ENCODE measurements at places on chromosomes 11 and 22.

DNA sequence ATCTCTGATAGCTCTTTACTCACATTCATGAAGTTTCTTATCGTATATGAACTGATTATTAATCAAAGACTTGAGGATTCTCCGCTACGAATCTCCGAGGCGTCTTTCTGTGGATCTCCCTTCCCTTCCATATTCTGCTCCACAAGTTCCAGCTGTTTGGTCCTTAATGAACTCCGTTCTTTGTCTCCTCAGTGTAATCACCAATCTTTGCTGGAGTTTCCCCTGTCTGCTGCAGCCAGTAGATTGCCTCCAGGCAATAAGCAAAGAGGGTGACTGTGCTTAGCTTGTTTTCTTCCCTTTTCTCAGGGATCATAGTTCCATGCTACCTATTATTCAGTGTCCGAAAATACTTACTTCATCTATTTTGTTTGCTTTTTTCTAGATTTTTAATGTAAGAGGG, 169.6 kb upstream of the FOLH1 start:
- DNase-seq = no peak

- peak; percentile 79 for DNase-seq
Observed at GRCh38 chr11:72040491-72041363, 39.6 kb downstream of the NUMA1 start.

GRCh38 chr11:18046116-18046777, at the start of gene TPH1:
Gene TPH1 (minus strand): TSS chr11:18046269. CDS start chr11:18040762, 5,507 bp downstream.
- DNase-seq = no peak

DNA sequence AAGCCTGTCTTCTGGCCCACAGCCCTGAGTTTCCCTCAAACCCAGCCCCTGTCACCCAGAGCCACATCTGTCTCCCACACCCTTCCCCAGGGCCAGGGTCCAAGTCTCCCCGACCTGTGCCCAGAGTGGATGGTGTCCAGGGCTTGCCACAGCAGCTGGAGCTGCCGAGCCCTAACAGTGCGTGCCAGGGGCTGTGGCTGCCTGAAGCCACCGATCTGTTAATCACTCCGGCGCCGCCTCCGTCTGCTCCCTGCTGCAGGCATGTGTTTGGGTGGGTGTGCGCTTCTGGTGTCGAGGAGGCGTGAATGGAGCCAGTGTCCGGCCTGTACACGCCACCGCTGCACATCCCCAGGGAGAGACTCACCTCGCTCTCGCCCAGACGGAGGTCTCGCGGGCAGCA, 26.1 kb downstream of the SHISAL1 start:
- no peak for DNase-seq

DNA sequence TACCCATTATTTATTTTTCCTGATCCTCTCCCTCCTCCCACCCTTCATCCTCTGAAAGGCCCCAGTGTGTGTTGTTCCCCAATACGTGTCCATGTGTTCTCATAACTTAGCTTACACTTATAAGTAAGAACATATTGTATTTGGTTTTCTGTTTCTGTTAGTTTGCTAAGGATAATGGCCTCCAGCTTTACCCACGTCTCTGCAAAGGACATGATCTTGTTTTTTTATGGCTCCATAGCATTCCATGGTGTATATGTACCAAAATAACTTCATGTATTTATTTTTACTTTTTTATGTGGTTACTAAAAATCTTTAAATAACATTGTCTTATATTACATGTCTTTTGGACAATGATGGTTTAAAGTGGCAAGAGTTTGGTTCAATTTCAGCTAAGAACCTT, 15.2 kb downstream of the PDGFD start:
- no peak for DNase-seq

DNA sequence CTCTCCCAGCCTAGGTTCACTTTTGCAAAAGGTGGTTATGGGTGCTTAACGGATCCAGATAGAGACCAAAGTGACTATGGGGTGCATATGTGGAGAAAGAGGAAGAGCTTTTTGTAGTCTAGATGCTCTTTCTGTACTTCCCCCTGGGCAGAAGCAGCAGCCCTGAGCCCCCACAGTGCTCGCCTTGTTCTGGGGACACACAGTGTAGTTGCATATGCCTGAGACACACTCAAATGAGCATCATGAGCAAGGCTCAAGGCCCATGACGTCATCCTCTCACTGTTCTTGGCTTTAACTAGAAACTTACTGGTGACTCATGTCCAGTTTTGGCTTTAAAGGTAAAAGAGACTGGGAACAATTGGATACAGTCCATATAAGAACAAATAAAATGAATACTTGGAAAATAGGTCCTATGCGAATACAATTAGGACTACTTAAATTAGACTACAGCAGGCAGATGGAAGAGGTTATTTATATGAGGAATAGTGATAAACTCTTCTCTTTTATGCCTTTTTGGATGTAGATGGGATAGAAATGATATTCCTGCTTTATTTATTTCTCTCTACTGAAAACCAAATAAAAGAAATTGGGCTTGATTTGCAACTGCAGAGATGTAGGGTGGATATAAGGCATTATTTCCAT, 20.1 kb upstream of the PEX26 start:
- peak; percentile 97 for DNase-seq

GRCh38 chr11:64892838-64893193, 14.4 kb upstream of the EHD1 start:
- DNase-seq = no peak

DNA sequence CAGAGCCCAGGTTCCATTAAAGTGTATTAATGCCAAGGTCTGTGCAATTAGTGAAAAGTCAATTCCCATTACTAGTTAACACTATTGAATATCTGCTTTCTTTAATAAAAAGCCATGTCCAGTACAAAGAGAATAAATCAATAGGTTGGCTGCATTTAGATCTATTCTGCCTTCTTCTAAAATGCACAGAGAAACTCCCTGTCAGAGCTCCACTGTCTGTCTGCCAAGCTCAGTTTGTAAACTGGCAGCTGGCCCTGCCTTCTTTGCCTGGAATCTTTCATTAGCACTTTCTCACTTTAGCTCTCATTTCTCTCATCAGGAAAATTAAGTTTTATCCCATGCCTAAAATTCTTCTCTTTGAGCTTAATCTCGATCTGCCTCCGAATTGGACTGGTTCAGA, 35.6 kb downstream of the ARL14EP start:
- DNase-seq = no peak

DNA sequence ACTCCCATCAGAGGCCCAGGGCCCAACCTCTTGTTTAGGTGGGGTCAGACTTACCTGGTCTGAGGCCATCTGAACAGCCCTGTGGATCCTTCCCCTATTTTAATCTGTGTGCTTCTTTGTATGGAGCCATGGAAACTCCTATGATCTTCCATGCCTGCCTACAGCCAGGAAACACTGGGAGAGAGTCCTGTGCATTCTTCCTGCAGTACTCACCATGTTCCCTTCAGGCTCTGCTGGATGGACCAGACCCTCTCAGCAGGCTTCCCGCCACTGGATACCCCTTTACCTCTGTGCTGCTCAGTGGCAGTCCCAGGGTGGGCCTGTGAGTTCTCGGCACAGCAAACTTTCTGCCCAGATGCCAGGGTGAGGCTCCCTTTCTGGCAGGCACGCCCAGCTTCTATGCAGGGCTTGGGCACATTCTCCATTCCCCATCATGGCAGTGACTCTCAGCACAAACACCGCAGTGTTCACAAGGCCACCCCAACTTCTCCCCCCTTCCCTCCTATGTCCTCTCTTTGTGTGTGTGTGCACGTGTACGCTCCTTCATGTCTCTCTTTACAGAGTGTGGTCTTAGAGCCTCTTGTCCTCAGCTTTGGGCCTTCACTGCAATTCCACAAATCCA, 34.8 kb downstream of the NEU3 start:
- no peak for DNase-seq

GRCh38 chr22:41857155-41857859, 24.4 kb downstream of the SREBF2 start:
- no peak for DNase-seq

- DNase-seq = peak; percentile 71
Observed at GRCh38 chr11:73177778-73178539, 35.8 kb upstream of the FCHSD2 start.

GRCh38 chr11:78386215-78386941, 31.2 kb downstream of the GAB2 start:
- no peak for DNase-seq

- DNase-seq = no peak
Observed at GRCh38 chr11:2789791-2790567, 90.2 kb upstream of the KCNQ1OT1 start.

DNA sequence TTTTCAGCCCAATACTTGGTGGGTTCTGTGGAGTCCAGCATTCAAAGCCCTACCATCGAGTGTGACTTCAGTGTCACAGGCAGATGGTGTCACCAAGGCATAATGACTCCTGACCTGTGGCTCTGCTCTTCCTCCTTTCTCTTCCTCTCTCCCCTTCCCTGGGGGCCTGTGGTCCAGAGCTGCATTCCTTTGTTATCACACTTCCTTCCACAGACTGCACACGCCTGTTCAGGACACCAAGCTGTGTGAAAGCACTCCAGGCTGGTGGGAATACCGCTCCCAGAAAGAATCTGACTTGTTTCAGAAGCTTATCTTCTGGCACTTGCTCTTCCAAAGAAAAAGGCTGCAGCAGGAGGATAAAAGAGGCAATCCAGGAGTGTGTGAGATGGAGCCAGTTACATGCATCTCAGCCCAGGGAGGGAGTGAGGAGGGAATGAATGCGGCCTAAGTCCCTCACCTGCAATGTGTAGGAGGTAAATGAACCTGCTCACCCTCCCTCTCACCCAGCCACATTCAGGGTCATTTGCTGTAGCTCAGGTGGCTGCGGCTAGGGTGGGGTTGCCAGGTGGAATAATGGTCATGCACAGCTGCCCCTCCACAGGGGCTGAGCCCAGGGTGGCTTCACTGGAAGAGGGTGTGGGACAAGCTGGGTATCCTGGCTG, 79.3 kb downstream of the ADAMTS15 start:
- no peak for DNase-seq

DNA sequence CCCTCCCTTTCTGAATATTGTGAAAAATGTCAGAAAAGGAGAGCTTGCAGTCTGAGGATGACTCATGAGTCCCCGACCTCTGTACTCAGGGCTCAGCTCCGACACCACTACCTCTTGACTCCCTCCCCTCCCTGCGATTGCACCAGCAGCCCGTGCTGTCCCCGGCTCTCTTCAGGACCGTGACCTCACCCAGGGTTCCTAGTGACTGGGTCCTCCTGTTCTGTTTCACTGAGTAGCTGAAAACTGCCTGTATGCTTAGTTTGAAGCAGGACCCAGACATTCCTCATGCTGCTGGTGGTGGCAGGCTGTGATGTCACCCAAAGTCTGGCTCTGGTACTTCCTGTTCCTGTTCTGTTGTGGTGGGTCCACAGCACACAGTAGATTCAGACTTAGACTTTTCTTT, 11.7 kb downstream of the PHRF1 start:
- DNase-seq = no peak

GRCh38 chr11:37406651-37407050, 808.6 kb upstream of the RAG2 start:
- no peak for DNase-seq

DNA sequence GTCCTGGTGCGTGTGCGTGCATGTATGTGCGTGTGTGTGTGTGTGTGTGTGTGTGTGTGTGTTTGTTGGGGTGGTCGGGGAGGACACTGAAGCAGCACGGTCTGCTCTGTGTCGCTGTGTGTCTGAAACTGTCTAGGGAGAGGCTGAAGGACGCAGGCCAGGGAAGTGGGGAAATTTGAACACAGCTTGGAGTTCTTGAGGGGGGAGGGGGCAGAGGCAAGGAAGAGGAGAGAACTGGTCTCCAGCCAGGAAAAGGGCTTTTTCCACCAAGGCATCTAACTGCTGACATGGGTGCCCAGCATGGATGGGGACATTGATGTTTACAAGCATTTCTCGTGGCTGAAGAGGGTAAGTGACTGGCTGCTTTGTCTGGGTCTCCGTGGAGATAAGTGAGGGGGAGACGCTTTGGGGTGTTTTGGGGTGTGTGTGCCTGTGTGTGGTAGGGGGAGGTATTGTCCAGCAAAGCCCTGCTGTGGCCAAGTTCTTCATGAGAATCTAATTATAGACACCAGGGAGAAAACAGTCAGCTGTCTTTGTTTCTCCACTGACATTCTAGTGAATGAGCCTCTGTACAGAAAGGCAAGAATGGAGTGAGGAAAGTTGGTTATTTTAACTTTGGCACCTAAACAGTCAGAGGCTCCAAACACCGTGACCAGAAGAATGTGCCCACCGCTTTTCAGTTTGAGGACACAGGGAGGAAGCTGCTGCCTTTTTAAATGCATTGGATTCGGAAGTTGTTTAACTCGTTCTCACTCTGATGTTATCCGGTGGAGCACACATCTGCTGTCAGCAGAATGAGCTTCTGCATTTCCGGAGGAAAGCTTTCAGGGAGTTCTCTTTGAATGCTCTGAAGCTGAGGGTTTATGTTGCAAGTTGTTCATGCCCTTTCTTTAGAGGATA, 63.7 kb downstream of the PPFIBP2 start:
- DNase-seq = no peak

DNA sequence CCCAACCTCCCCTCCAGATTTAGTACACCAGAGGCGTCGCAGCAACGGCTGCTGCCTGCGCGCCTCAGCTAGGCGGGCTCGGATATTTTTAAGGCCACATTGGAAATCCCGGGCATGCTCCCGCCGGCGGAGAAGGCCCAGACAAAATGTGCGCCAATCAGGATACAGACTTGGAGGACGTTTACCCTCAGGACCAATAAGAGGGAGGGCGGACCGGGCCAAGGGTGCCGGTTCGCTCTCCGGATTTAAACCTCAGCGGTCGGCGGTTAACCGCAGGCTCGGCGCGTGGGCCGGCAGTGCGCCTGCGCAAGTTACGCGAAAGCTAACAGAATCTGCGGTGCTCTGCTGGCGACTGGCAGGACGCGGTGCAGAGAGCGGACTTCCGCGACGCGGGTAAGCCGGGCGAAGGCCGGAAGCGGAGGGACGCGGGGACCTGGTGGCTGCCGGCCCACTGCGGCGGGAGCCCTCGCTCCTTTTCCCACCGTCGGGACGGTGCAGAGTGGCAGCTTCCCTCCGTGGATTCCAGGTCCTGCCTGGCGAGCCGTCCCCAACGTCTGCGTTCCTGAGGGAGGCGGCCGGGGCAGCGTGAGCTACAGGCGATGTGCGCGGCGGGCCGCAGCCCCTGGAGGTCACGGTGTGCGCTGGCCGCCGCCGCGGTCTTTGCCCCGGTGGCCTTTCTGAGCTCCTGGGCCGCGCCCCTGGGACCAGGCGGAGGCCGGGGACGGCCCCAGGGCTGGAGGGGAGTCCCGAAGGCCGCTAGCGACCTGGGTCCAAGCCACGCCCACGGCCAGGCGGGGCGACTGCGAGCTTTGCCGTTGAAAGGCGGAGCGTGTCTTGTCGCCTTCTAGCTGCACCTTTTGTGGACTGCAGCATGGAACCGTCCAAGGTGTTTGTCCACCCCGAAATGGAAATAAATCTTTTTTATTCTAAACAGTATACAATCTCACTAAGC, at the start of gene HYLS1:
TSS of gene HYLS1 (plus strand) at position 296 of the 952 bp plus-strand sequence. CDS start 11,701 bp downstream, outside the sequence.
- peak; percentile 88 for DNase-seq

DNA sequence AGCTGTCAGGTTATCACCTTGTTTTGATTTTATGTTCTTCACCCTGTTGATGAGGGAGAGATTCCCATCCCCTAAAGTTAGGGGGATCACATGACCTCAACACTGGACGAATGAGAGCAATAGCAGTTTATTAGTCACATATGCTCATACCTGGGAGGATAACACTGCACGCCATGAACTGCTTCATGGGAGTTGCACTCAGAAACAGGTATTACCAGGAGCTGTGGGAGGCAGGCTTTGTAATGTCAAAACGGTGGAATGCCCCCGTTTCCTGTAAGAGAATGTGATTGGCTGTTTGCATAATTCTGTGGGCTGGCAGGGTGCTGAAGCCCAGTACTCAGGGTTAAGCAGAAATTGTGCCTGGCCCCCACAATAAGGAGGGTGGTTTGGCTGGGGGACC, 3.2 kb upstream of the THY1 start:
- no peak for DNase-seq

Measured in amniotic stem cell (primary cell).